ENCODE measurements at places on chromosomes 1 and 21.
A peak's percentile ranks its signal among the peaks of the same experiment; 100 is the strongest.

DNA sequence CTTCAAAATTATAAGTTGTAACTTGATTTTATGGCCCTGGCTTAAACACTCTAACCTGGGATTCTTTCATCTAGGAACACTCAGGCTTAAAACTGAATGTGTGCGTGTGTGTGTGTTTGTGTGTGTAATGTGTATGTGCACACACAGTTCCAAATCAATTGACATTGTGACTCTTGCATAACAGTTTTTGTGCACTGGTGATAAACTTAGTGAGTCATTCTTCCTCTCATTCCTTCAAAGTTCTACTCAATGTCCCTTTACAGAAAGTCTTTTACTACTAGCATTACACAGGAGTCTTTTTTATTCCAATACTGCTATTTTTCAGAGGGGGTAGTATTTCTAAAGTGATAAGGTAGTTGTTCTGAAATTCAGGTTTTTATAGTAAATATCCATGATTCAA is 943.6 kb downstream of the KCNT2 start:
- DNase-seq, result peak; percentile 32

- peak; percentile 50 for DNase-seq
Observed at GRCh38 chr1:93702111-93702827, 20.6 kb upstream of the BCAR3 start.

DNA sequence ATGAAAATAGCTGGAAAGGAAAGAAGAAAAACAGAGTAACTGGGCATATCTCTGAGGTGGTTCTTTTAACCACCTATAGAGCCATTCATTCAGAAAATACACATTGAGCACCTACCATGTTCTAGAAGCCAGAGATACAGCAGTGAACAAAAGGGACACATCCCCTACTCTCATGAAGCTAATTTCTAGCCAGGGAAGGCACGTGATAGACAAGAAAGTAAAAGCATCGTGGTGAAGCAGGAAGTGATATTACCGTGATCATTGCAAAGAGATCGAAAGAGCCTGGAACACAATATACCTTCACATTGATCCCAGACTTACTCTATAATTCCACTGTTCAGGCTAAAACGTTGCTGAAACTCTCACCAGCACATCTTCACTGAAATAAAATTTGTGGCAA is 76.0 kb downstream of the TIAM1 start:
- no peak for DNase-seq

DNA sequence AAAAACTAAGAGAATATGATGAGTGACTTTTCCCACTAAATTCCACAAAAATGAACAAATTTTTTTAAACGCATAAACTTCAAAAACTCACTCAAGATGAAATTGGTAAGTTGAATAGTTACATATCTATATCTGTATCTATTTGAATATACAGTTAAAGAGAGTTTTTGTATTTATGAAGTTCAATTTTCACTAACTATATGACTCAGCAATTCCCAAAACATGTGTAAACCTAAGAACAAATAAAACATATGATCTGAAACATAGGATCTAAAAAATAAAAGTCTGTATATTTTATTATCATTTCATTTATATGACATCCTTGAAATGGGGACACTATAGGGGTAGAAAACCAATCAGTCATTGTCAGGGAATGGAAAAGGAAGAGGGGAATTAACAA is 105.7 kb upstream of the SNX7 start:
- DNase-seq, result no peak

DNA sequence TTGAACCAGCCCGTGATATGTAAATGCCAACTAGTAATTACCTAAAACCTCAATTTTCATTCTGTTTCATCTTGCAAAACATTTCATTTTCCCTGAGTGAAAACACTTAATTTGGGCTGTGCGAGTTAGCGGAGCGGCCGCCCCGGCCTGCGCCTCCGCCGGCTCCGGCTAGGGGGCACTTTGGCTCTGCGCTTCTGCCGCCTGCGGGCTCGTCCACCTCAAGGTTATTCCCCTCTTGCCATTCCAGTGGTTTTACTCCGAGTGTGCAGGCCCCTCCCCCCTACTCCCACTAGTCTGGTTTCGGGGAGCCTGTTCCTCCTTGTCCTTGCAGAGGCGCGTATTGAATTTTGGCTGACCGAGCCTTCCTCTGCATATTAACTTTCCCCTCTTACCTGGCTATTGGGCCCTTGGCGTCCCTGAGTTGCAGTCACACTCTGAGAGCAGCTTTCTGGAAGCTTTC is 55.6 kb downstream of the PEX14 start:
- peak; percentile 65 for DNase-seq

DNA sequence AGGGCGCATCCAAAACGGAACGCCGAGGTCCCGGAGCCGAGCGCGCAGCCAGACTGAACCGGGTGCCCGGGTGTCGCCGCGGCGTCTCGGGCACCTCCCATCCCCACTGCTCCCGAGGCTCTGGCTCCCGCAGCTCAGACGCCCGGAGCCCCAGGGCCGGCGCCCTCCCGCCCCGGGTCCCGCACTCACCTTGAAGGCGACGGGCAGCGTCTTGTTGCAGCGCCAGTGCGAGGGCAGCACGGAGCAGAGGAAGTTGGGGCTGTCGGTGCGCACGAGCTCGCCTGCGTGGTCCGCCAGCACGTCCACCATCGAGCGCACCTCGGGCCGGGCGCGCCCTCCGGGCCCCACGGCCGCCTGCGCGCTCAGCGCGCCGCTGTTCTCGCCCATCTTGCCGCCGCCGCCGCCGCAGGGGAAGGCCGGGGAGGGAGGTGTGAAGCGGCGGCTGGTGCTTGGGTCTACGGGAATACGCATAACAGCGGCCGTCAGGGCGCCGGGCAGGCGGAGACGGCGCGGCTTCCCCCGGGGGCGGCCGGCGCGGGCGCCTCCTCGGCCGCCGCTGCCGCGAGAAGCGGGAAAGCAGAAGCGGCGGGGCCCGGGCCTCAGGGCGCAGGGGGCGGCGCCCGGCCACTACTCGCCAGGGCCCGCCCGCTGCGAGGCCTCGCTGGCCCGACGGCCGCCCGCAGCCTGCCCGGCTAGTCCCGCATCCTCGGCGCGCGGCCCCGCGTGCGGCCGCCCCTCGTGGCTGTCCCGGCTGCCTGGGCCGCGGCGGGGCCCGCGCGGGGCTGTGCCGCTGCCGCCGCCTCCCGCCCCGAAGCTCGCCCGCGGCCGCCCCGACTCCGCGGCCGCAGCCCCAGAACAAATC is 447 bp downstream of the RUNX3 start:
- no peak for DNase-seq

DNA sequence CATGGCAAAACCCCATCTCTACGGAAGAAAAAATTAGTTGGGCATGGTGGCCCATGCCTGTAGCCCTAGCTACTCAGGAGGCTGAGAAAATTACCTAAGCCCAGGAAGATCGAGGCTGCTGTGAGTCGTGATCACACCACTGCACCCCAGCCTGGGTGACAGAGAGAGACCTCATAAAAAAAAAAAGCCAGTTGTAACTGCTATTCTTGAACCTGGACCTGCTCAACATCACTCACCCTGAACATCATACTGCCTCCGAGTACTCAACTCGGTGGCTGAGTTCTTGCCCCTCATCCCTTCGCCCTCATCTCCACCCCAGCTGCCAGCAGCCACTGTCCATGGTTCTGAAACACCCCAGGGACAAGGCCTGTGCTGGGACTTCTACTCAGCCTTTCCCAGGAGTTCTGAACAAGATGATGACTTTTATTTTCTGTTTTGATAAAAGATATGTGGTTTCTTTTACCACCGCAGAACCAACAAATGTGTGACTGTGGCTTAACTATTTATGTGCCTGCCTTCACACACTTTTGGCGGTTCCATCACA is 5.4 kb upstream of the DISP3 start:
- DNase-seq, result peak; percentile 15

DNA sequence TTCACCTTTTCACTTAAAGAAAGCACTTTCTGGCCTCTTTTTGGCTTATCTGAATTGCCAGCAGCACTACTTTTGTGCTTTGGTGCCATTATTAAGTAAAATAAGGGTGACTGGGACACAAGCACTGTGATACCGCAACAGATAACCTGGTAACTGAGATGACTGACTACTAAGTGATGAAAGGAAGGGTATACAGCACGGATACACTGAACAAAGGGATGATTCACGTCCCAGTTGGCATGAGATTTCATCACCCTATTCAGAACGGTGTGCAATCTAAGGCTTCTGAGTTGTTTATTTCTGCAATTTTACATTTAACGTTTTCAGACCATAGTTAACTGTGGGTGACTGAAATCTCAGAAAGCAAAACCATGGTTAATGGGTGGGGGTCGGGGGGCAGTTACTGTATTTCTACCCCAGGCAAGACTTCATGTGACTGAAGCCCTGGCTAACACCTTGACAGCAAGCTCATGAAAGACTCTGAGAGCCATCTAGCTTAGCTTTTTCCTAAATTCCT is 102.8 kb downstream of the CLIC6 start:
- peak; percentile 93 for DNase-seq

GRCh38 chr1:26700711-26701110 is 4.9 kb downstream of the ARID1A start:
- DNase-seq, result peak; percentile 42

DNA sequence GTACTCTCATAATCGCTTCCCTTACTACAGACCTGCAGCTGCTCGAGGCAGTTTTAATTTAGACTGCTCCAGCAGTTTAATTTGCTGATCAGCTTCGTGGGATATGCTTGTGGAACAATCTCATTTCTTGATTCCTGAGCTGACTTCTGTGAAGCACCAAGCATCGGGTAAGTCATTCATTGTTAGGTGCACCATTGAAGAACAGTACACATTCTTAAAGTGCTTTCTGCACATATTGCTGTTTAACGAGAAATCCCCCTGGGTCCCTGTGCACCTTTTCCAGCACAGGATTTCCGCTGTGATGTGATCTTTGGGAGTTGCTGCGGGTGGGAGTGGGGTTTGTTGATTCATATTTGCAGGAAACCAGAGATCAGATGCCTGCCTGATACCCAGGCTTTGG is 9.1 kb downstream of the GALNT2 start:
- no peak for DNase-seq

GRCh38 chr1:81921851-81922462 is 121.2 kb downstream of the ADGRL2 start:
- DNase-seq, result peak; percentile 25

DNA sequence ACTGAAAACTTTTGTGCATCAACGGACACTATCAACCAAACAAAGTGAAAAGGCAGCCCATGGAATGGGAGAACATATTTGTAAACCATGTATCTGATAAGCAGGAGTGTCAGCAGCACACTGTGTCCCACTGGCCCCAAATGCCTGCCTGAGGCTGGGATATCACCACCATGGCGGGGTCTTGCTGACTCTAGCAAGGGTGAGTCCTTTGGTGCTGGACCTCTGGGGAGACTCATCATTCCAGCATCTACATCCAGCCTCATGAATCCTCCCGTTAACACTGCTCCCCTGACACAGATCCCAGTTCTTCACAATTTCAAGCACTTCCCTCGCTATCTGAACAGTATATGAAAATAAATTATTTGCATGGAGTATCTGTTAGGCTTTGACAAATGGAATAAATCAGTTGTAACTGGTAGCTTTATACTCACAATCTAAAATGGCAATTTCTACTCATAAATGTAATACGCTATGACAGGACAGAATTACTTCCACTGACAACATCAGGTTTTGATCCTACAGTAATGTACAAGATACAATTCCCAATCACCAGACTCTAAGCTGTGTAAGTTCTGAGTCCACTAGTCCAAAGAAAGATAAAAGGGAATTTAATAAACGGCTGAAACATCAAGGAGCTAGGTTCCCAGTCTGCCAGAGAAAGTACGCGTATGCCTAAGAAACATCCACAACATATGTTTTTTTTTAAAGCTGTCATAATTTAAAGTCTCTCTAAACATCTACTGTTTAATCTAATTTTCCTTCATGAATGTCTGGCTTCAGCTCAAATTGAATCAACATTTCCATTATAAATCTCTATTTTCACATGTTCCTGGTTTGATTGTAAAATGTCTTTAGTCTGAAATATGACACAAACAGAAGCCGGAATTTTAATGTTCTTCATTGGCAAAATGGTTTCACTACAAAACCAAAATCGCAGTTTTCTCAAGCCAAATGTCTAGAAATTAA is 95.1 kb downstream of the SIPA1L2 start:
- DNase-seq, result no peak

DNA sequence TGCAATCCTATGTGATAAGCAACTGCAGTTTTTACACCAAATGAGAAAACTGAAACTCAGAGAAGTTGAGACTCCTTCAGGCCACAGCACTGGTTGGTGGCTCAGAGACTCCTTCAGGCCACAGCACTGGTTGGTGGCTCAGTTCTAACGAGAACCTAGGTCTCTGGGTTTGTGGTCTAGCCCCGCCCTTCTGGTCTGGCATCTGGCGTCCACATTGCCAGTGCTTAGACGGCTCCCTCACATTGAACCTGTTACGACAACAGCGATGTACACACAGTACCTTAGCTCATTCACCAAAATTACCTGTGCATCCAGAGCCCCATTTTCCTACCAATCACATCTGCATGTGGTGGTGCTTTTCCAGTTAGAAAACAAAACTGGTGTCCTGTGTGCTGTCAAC is 66.1 kb downstream of the NID1 start:
- no peak for DNase-seq

GRCh38 chr1:178870944-178871343 is at the start of gene ANGPTL1:
Gene ANGPTL1 (minus strand): TSS chr1:178871077. CDS start chr1:178865776, 5,301 bp downstream.
- DNase-seq, result no peak

- DNase-seq, result no peak
Observed at GRCh38 chr1:17895401-17895800, 140.3 kb downstream of the ACTL8 start.

DNA sequence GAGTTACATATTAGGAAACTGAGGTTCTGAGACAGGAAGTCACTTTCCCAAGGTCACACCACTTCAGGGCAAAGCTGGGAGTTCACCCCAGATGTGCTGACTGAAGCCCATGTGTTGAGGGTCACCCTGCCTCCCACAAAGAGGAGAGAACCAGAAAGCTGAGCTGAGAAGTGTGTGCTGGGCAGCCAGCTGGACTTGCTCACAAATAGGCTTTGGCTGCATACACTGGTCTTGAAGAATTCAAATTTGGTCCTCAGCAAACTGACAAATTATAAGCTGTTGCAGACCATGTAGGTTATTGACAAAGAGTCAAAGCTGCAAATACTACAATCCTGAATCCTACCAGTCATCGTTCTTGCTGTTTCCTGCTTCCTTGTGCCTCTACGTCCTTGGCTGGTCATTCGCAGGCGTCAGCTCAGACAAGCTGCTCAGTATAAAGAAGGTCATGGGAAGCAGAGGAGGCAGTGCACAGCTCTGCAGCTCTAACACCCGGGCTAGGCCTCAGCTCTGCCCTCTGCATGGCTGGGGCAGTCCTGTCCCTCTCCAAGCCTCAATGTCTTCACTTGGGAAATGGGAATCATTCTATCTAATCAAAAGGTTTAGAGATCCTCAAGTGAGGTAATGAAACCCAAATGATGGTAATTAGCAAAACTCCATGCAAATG is 40.0 kb downstream of the CDCP2 start:
- DNase-seq, result no peak
